ENCODE measurements at places on chromosomes 13 and 19.

DNA sequence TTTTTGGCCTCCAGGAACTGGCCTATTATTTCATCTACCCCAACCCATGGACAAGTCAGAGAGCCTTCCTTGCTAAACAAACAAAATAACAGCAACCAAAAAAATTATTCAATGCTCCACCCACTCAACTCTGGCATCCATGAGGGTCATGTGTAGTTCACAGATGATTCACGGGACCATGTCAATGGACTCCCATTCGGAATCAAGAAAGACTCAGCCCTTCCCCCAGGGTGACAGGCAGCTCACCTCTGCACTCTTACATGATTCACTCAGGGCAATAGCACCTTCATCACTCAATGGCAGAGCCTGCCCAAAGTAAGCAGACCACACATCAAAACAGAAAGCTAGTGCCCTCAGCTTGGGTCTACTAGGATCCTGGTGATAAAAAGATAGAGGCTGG is 14.3 kb upstream of the SCEL start:
- no peaks in the 10 kb centered on the region for H3K27me3 ChIP-seq
- H3K27ac ChIP-seq, result no peak overlapping the region
- H3K4me3 ChIP-seq, result no peak overlapping the region
- no peaks in the 10 kb centered on the region for H3K4me1 ChIP-seq
- DNase-seq, result no peak

DNA sequence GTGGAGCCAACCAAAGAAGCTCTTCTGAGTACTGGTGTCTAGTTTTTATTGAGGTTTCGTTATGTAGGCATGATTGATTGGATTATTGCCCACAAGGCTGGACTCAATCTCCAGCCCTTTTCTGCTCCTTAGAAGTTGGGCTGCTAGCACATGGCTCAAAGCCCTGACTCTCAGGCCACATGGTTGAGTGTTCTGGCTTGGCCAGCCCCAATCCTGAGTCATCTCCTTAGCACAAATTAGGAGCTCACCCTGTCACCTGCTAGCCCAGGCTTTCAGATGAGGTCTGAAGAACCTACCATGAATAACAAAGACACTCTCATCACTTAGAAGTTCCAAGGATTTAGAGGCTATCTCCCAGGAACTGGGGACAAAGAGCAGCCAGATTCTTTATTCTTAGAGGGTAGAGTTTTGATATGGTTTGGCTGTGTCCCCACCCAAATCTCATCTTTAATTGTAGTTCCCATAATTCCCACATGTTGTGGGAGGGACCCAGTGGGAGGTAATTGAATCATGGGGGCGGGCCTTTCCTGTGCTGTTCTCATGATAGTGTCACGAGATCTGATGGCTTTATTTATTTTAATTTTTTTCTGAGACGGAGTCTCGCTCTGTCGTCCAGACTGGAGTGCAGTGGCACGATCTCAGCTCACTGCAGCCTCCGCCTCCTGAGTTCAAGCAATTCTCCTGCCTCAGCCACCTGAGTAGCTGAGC is 11.3 kb downstream of the DPY19L3 start:
- no peak for DNase-seq
- H3K27me3 ChIP-seq, result no peaks in the 10 kb centered on the region
- no peak overlapping the region for H3K27ac ChIP-seq
- H3K4me3 ChIP-seq, result no peak overlapping the region

- no peak within 1 kb of the TSS for H3K4me3 ChIP-seq
- no peak within 1 kb of the TSS for H3K27ac ChIP-seq
- DNase-seq, result no peak
- H3K4me1 ChIP-seq, result no peaks in the 10 kb centered on the region
- no peaks in the 10 kb centered on the region for H3K36me3 ChIP-seq
- H3K27me3 ChIP-seq, result no peaks in the 10 kb centered on the region
These were observed at the start of gene PABPC3 for GRCh38 chr13:25095851-25096453. Gene PABPC3 (plus strand): TSS chr13:25096136. CDS start chr13:25096199, 63 bp downstream.

GRCh38 chr13:28012896-28013295 is 24.4 kb upstream of the URAD start:
- no peak overlapping the region for H3K27ac ChIP-seq
- DNase-seq, result no peak
- no peak overlapping the region for H3K4me3 ChIP-seq
- H3K4me1 ChIP-seq, result no peaks in the 10 kb centered on the region
- H3K36me3 ChIP-seq, result no peaks in the 10 kb centered on the region
- H3K27me3 ChIP-seq, result no peaks in the 10 kb centered on the region

GRCh38 chr19:2788237-2788636 is 2.9 kb downstream of the THOP1 start:
- no peak overlapping the region for H3K4me3 ChIP-seq
- peaks cover 3% of the 10 kb centered on the region for H3K4me1 ChIP-seq
- H3K27me3 ChIP-seq, result no peaks in the 10 kb centered on the region
- no peaks in the 10 kb centered on the region for H3K36me3 ChIP-seq
- no peak for DNase-seq
- H3K27ac ChIP-seq, result no peak overlapping the region

DNA sequence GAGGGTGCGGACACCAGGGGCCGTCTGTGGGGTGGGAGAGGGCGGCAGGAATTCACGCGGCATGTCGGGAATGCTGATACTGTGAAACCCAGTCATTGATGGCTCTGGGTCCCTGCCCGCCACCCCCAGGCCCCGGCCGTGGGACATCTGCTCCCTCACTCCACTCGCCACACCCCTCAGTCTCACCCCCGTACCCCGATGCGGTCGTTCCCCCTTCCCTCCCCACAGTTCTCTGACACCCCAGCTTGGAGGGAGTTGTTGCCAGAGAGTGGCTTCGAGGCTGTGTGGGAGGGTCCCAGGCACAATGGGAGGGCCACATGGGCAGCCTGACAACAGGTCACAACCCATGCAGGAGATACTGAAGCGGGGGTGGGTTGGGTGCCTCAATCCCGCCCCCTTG is 1.8 kb downstream of the MAG start:
- H3K4me1 ChIP-seq, result no peaks in the 10 kb centered on the region
- H3K27me3 ChIP-seq, result no peaks in the 10 kb centered on the region
- H3K36me3 ChIP-seq, result no peaks in the 10 kb centered on the region
- H3K4me3 ChIP-seq, result no peak overlapping the region
- no peak for DNase-seq

DNA sequence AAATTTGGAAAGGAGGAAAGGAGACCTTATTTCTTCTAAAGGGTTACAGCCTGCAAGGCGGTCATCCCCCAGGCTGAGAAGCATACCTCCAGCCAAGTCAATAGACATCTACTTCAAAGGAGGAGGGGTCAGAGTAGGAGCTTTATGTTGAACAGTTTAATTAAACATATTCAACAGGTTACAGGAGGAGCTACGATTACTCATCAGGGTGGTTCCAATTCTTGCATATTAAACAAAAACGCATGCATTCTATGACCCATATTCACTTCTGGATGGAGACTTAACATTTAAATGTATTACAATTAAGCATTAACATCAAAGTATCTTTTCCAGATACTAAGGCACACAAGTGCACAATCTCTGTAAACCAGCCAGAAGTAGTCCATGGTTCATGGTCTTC is 1955.0 kb downstream of the PCDH9 start:
- DNase-seq, result no peak
- no peak overlapping the region for H3K4me3 ChIP-seq
- no peaks in the 10 kb centered on the region for H3K36me3 ChIP-seq
- H3K27me3 ChIP-seq, result no peaks in the 10 kb centered on the region

DNA sequence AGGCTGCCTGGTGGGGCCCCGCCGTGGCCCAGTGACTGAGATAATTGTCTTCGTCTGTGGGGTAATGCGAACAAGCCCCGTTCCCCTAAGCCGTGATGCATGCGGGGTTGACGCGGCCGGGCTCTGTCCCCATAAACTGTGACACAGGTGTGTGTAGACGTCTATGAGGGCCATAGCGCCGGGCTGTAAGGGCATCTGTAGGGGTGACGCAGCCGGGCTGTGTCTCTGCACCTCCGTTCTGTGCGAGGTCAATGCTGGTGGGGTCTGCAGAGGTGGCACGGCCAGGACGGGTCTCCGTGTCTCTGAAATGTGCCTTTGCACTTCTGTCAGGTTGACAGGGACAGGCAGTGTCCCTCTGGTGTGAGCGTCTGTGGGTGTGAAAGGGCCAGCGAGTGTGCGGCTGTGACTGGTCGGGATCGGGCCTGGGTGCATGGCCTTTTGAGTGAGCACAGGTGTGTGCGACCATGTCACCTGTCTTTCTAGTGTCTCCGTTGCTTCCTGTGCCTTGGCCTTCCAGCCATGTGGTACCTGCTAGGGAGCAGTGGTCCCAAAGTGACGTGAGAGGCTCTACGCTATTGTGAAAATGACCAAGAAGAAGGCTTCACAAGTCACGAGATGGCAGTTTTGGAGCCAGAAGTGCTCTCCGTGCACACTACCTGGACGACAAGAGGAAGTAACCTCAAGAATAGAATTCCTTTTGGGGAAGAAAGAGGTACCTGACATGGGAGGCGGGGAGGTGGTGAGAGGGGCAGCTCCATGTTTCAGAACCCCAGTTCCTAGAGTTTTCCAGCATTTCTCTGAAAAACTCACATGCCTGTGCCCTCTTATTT is 16.4 kb upstream of the ZNF331 start:
- DNase-seq, result no peak
- no peaks in the 10 kb centered on the region for H3K27me3 ChIP-seq
- H3K4me3 ChIP-seq, result peak overlapping the region; percentile 53
- H3K4me1 ChIP-seq, result no peaks in the 10 kb centered on the region
- peak overlapping the region; percentile 89 for H3K27ac ChIP-seq
- H3K36me3 ChIP-seq, result no peaks in the 10 kb centered on the region

GRCh38 chr13:73879346-73880015 is 254.7 kb downstream of the KLF12 start:
- H3K36me3 ChIP-seq, result no peaks in the 10 kb centered on the region
- H3K4me3 ChIP-seq, result no peak overlapping the region
- H3K27ac ChIP-seq, result no peak overlapping the region
- H3K27me3 ChIP-seq, result no peaks in the 10 kb centered on the region
- no peaks in the 10 kb centered on the region for H3K4me1 ChIP-seq
- DNase-seq, result no peak

DNA sequence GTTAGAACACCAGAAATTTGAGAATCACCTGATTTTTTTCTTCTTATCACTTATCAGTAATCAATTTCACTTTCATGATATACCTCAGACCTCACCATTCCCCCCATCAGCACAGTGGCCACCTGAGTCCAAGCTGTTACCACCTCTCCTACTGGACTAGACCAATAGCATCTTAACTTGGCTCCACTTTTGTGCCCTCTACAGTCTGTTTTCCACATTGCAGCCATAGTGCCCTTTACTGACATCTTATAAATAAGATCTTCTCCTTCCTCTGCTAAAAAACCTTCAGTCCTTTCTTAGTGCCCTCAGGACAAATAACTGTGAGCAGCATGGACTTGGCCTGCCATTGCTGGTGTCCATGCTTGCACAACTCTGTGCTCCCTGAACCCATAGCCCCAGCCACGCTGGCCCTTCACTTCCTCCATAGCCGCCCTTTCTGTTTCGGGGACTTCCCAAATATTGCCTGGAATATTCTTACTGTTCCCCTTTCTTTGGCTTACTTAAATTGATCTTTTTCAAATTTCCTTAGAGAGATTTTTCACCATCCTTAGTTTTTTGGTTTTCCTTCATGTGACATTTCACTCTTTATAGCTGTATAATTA is 380.8 kb downstream of the LMO7 start:
- H3K36me3 ChIP-seq, result no peaks in the 10 kb centered on the region
- no peak overlapping the region for H3K4me3 ChIP-seq
- H3K27me3 ChIP-seq, result no peaks in the 10 kb centered on the region
- H3K4me1 ChIP-seq, result no peaks in the 10 kb centered on the region

GRCh38 chr19:15212711-15213110 is 11.9 kb upstream of the NOTCH3 start:
- peak overlapping the region; percentile 27 for H3K27ac ChIP-seq
- no peaks in the 10 kb centered on the region for H3K27me3 ChIP-seq
- DNase-seq, result no peak
- H3K36me3 ChIP-seq, result no peaks in the 10 kb centered on the region
- H3K4me3 ChIP-seq, result no peak overlapping the region

DNA sequence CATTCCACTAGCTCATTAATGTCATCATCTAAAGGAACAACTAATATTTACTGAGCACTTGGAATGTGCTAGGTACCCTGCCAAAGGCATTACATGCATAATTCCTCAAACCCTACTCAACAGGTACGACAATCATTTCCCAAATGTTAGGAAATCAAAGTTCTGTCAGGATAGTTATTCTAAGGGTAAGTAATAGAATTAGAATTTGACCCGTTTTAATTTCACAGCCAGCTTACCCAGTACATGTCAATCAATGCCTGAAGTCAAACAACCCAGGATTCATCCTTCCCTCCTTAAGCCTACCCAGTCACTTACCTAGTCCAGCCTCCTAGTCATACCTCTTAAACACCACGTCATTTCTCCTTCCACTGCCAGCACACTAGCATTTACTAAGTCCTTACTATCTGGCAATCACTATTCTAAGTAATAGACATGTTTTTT is 2.4 kb downstream of the LNX2 start:
- no peaks in the 10 kb centered on the region for H3K27me3 ChIP-seq
- no peak overlapping the region for H3K4me3 ChIP-seq
- DNase-seq, result no peak
- no peaks in the 10 kb centered on the region for H3K4me1 ChIP-seq
- H3K36me3 ChIP-seq, result no peaks in the 10 kb centered on the region
- H3K27ac ChIP-seq, result no peak overlapping the region

DNA sequence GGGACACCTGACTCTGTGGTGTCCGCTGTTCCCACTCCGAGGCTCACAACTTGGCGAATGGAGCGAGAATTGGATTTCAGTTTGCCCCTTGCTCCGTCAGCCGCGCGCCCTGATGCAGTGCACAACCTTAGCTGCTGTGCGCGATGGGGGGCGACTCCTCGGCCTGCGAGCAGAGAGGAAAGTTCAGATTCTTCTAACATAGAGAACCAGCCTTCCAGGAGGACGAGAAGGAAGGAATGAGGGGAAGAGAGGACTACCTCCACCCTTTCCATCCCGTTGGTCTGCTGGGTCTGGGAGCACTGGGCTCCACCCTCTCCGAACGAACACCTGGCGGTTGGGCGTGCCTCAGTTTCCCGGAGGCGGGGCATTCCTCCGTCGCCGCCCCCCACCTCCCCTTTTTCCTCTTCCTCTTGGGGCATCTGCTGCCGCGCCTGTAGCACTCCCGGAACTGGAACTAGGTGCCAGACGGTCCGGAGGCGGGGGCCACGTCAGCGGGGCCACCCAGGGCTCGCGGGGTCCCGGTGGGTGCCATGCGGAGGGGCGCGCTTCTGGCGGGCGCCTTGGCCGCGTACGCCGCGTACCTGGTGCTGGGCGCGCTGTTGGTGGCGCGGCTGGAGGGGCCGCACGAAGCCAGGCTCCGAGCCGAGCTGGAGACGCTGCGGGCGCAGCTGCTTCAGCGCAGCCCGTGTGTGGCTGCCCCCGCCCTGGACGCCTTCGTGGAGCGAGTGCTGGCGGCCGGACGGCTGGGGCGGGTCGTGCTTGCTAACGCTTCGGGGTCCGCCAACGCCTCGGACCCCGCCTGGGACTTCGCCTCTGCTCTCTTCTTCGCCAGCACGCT is at the start of gene KCNK6:
Gene KCNK6 (plus strand): TSS at position 425 of the 838 bp plus-strand sequence. CDS start 106 bp downstream, at position 531.
- H3K4me3 ChIP-seq, result peak within 1 kb of the TSS; percentile 49
- no peaks in the 10 kb centered on the region for H3K36me3 ChIP-seq
- no peaks in the 10 kb centered on the region for H3K27me3 ChIP-seq
- peak within 1 kb of the TSS; percentile 68 for H3K27ac ChIP-seq

All from uterus (tissue), 4 donors.